ENCODE measurements at places on chromosomes 5 and 9.

DNA sequence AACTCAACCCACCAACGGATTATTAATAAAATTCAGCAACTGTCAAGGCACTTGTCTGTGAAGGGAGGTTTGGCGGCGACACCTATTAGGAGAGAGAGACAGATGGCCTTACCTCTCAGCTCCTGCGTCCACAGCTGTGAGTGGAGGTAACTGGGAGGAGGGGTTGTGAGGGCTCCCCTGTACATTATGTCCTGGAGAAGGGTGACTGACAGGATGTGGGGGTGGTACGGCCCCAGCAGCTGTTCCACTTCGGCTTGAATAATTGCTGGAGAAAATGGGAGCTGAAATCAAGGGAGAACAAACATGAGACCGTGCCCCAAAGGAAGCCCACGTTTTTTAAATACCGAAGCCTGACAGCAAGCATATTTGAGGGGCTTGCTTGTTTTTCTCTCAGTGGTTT lies 353.5 kb upstream of the RFX3 start:
- DNase-seq = no peak

DNA sequence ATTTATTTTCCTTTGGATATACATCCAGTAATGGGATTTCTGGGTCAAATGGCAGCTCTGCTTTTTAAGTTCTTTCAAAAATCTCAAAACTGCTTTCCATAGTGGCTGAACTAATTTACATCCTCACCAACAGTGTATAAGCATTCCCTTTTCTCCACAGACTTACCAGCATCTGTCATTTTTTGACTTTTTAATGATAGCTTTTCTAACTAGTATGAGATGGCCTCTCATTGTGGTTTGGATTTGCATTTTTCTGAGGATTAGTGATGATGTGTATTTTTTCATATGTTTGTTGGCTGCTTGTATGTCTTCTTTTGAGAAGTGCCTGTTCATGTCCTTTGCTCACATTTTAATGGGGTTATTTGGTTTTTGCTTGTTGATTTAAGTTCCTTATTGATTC lies 90.0 kb upstream of the HMHB1 start:
- no peak for DNase-seq

DNA sequence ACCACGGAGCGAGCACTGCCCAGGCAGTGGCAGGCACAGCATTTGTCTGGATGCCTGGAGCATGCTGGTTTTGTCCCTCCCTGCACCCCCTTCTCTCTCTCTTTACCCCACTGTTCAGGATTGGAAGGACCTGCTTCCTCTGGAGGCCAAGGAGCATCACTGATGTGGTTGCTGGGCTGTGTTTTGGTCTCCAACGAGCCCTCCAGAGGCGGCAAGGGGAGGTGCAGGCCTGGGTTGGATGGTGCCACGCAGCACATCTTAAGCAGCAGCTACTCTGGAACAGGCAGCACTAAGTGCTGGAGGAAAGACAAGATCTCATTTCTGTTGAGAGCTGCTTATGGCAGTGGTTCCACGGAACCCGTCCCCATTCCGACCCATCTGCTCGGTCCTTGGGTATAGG lies 139.6 kb downstream of the CMYA5 start:
- DNase-seq = no peak

DNA sequence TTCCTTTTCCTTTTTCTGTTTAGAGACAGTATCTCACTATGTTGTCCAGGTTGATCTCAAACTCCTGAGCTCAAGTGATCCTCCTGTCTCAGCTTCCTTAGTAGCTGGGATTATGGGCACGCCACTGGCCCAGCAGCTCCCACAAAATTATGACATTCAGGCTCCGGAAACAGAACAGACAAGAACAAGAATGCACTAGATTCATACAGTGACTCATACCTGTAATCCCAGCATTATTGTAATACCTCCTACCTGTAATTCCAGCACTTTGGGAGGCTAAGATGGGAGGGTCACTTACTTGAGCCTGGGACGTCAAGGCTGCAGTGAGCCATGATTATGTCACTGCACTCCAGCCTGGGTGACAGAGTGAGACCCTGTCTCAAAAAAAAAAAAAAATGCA lies 26.7 kb upstream of the B4GALT1 start:
- no peak for DNase-seq
